ENCODE measurements at places on chromosomes 11 and 22. TPM values are rescaled to one million over a fixed set of nuclear protein-coding genes. Genes with fewer than 3 reads are reported as not detected.

GRCh38 chr22:37410174-37411055 is 16.9 kb downstream of the ELFN2 start:
- no peaks in the 10 kb centered on the region for H3K4me1 ChIP-seq
- H3K4me3 ChIP-seq, result no peak overlapping the region
- no peaks in the 10 kb centered on the region for H3K36me3 ChIP-seq
- DNase-seq, result no peak

The CARD18 gene
- not detected for total RNA-seq

The SPTBN2 gene
- total RNA-seq, result 0.18 TPM

The STIP1 gene
- total RNA-seq, result 363 TPM

DNA sequence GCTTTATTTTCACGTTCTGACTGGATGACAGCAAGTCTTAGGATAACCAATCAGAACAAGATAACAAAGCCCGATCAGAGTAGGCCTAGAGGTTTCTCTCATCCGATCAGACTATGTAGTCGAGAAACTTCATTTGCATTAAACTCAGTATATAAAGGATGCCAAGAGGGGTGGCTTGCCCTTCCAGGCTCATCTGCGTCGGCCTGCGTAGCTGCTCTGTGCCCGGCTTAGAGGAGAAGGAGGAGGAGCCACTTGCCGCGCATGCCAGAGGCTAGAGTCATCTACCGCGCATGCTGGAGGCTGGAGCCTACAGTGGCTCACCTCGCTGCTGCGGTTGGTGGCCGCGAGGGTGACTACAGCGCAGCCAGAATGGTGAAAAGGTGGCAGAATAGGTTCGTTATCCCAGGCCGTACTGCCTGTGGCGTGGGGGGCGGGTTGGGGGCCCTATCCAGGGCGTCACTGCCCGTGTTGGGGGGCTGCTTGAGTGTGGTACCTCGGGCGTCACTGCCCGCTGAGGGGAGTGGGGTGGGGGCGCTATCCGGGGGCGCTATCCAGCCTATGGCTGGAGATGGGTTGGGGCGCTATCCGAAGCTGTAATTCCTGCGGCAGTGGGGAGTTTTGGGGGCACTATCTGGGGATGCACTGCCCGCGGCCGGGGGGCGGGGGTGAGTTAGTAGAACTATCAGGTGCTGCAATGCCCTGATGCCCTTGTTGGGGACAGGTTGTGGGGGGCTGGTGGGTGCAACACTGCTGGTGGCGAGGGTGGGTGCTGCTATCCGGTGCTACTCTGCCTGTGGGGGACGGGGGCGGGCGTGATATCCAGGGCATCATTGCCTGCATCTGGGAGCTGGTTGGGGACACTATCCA is at the start of gene RFPL2:
RFPL2 (minus strand) TSS at position 218 of the 867 bp plus-strand sequence. CDS start 2,622 bp downstream, outside the sequence.
- H3K4me3 ChIP-seq, result no peak within 1 kb of the TSS
- no peaks in the 10 kb centered on the region for H3K4me1 ChIP-seq
- no peaks in the 10 kb centered on the region for H3K36me3 ChIP-seq
- DNase-seq, result peak; percentile 1
- peaks cover 18% of the 10 kb centered on the region for H3K27me3 ChIP-seq

The GLYAT gene
- total RNA-seq, result not detected

- no peaks in the 10 kb centered on the region for H3K36me3 ChIP-seq
- H3K27me3 ChIP-seq, result no peaks in the 10 kb centered on the region
- no peak overlapping the region for H3K27ac ChIP-seq
- H3K4me3 ChIP-seq, result no peak overlapping the region
- DNase-seq, result no peak
- H3K4me1 ChIP-seq, result no peaks in the 10 kb centered on the region
These were observed 361.0 kb upstream of the ANO3 start for GRCh38 chr11:25970726-25971508.

All from IMR-90 (cell line).